ENCODE measurements at places on chromosomes 1 and 21.

GRCh38 chr1:195867638-195868037, 740.6 kb downstream of the KCNT2 start:
- DNase-seq = no peak

DNA sequence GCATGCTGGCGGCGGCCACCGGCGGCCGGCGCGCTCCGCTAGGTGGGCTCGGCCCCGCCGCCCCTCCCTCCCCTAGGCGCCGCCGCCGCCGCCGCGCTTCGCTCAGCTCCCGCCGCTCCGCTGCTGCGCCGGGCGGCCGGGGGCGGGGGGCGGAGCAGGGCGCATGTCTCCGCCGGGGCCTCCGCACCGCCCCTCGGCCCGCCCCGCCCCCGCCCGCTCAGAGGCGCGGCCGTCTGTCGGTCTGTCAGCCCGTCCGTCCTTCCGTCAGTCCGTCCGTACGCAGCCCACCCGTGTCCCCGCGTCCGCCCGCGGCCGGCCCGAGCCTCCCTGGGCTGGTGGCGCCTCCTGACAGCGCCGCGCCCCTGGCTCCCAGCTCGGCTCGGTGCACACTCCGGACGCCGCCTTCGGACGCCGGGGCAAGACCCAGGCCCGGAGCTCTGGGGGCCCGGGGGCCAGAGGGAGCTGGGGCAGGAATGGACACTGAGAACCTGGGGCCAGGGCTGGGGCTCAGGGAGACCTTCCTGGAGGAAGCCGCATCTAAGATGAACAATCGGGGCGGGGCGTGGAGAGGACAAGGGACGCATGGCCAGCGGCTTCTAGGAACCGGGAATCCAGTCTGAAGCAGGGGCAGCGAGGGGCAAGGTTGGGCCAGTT, at the start of gene GPR153:
TSS of gene GPR153 (minus strand) at position 138 of the 654 bp plus-strand sequence. CDS start 6,193 bp downstream, outside the sequence.
- peak; percentile 59 for DNase-seq

- DNase-seq = no peak
Observed at GRCh38 chr1:156944268-156944667, 23.8 kb downstream of the LRRC71 start.

- no peak for DNase-seq
Observed at GRCh38 chr21:43806017-43806710, 16.8 kb downstream of the RRP1 start.

DNA sequence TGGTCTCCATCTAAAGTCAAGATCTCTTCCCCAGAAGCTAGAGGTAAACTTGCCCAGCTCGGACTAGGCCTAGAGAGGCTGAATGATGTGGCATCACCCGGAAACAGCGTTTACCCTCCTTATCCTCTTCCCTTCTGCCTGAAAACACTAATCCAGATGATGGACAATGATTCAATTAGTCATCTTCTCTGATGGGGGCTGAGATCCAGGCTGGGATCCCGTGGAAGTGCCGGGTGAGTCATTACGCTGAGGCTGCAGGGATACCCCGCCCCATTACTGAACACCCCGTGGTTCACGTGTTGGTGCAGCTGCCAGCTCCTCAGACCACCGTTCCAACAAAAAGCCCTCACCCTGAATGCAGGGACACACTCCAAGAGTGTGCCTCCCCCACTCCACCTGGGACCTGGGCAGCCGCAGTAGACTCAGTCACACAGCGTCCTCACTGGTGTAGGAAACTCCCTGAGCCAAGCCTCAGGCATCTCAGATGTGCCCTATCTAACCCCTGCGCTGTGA, 2.0 kb downstream of the S100A6 start:
- peak; percentile 82 for DNase-seq

Measured in cardiac fibroblast (primary cell).